Natural killer cell treated with Interleukin-12 subunit alpha and Interleukin-12 subunit beta and Interleukin-15 and Interleukin-18, amount 100 ng/mL, for 72 hours (primary cell): ENCODE measurements at places on chromosomes 11 and 22.

GRCh38 chr11:126008956-126009355, 53.7 kb downstream of the CDON start:
- DNase-seq, result no peak

- no peak for DNase-seq
Observed at GRCh38 chr11:5280582-5281102, 10.9 kb upstream of the HBE1 start.

DNA sequence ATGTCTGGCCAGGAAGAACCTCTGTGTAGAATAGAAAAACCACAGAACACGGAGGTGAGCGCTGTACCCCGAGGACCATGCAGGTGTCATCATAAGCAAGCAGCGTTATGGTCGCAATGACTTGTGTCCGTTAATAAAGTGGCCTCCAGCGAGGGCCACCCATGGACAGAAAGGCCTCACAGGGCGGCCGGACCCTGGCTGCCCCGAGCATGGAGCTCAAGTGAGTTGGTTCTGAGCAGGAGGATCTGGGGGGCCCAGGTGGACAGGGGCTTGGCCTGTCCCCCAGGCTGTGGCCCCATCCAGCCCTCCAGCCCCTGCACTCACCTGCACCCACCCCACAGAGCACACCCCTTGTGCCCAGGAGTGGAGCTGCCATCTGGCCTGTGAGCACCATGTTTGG, 133.8 kb downstream of the BRD1 start:
- no peak for DNase-seq

DNA sequence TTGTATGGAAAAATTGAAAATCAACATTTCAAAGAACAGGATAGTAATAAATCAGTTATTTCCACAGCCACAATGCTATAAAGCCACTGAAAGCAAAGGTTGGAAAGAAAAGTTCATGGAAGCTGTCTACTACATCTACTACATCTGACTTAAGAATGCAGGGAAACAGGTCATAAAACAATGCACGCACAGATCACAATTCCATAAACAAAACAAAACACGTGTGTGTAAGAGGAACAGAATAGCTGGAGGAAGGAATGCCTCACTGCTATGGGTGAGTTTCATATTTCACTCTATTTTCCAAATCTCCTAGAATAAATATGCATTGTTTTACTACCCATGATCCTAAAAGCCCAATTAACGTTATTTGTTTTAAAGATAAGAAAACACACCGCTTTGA, 66.3 kb downstream of the NCAPD3 start:
- no peak for DNase-seq

- no peak for DNase-seq
Observed at GRCh38 chr11:26891501-26891900, 102.4 kb upstream of the FIBIN start.

DNA sequence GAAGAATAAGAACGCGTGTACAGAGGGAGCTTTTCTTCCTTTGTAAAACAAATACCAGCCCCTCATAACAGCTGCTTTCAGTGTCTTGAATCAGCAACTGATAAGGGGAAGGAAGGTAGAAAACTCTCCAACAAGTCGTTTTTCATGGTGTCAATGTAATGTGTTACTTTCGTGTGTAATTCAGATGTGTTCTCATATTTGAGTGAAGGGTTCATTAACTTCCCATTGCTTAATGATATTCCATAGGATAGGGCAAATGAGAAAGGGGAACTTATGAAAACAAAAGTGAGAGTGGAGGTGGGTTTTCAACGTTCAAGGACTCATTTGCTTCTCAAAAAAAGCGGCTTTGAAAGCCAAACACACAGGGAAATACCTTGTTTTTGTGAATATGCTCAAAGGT, 452.1 kb downstream of the NTM start:
- DNase-seq, result no peak

DNA sequence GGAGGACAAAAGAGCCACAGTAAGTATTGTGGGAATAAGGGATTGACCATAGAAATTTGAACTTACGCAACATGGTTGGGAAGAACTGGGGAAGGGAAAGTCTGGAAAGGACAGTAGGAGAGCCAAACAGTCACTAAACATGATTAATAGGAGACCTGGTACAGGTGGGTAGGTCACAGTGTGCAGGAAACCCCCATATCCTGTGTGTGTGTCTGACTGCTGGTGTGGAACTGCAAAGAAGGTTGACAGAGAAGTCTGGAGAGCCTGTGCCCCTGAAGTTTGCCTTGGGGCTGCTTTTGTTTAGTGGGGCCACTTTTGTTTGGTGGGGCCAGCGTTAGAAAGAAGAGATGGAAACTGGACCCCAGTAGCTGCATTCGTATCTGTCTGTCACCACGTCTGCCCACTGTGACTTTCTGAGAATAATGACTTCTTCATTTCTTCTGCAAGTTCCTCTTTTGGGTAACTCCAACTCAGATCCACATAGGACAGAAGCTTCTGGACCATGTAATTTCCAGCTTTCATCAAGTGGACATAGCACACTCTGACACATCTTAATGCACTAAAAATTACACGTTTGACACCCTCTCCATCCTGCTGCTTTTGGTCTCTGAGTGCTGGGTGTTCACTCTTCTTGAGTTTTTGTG, 126.8 kb upstream of the RAG2 start:
- no peak for DNase-seq

DNA sequence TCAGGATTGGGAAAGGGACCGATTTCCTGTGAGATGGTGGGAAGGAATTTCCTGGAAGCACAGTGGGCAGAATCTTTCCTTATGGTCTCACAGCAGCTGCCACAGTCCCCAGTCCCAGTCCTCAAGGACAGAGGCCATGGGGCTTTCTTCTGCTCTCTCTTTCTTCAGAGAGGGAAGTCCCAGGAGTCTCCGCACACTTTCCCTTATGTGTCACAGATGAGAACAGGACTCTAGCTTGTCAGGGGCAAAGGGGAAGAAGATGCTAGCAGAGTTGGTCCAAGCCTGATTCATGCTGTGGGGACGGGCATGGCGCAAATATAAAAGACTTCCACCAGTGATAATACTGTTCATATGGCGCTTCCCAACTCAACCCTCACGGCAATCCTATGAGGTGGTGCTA, 7.5 kb upstream of the PPFIA1 start:
- DNase-seq, result no peak

DNA sequence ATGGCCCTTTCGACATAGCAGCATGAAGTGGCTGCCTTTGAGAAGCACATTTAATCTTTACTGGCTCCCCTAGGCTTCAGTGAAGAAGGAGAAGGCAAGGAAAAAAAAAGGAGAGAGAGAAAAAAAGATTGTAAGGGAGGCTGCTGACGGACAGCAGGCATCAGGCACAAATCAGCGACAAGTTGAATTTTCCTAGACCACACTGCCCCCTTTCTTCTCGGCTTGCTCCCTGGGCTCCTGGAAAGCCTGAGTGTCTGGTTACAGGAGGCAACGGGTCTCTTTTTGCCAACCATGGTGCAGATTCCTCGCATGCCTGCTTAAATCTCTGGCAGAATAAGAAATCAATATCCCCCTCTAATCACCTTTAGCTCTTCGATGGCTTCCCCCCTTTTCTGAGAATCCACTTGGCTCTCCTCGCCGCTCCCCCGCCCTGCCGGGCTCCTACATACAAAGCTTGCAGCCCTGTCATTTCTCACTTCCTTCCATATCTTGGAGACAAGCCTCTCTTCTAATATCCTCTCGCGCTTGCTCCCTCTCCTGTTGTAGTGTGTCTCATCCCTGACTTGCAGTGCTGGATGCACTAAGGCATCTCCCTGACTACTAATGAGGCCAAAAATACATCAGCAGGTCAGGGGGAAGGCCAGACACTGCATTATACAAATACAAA, 14.3 kb downstream of the BLID start:
- DNase-seq, result no peak

DNA sequence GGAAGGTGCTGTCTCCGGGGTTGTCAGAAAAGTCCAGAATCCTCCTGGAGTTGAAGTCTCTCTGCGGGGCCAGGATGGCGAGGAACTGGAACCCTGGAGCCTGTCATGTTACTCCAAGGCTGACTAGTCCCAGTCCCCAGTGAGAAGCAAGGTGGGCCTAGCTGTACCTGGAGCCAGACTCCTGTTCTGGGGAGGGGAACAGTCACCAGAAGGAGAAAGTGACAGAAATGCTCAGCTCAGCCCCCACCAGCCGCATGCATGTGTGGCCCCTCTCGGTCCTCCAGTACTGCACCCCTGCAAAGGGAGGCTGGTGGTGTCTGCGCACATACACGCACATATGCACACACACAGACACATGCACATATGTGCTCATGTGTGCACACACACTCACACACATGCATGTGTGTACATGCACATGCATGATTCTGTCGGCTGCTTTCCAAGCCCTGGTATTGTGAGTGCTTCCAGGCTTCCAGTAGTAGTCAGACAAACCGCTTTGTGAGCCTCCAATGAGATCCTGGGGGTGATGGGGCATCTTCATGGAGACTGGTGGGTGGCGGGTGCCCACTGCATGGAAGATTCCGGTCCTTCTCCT, 54.3 kb downstream of the RTL6 start:
- DNase-seq, result no peak

- no peak for DNase-seq
Observed at GRCh38 chr11:12717851-12718291, 43.6 kb downstream of the TEAD1 start.

DNA sequence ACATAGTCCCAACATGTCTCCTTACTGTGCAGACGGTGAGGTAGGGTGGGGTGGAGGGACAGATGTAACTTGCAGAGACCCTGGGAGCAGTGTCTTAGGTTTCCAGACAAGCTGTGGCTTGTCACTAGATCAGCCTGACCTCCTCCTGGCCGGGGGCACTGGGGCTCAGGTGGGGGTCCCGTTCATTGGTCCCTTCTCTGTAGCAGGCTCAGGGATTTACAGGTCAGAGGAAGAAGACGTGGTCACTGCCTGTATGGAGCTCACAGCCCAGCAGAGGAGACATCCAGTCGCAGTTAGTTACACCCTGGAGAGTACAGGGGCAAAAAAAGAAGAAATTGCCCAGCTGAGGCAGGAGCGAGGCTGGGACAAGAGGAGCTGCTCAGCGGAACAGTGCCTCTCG, 22.0 kb upstream of the TUB start:
- no peak for DNase-seq

DNA sequence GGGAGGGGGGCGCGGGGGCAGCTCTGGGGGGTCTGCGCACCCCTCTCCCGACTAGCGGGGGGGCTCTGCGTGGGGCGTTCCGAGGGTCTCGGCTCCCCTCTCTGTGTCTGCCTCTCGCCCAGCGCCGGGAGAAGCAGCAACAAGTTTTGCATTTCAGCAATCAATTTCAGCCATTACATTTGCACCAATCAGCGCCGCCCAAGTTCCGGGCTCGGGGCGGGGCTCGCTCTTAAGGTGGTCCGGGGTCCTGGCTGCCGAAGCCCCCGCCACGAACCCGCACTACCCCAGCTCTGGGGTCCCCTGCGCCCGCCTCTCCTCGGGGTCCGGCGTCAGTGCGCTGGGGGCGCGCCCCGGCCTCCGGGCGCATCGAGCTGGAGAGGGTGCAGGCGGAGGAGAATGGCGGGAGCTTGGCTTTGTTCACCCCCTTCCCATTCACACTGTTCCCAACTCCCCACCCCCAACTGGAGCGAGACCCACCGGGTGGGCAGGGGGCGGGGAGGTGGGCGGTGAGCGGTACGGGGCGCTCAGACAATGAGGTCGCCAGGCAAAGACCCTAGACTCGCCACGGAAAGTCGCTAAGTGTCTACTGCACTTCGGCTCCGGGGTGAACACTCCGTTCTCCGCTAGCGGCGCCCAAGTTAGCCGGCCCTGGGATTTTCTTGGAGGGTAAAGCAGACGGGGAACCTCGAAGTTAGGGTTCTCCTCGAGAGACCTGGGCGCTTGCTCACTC, at the start of gene MN1:
MN1 (minus strand) TSS at position 141 of the 730 bp plus-strand sequence. CDS start 1,213 bp downstream, outside the sequence.
- DNase-seq, result no peak

GRCh38 chr22:36811094-36811800, 5.6 kb downstream of the PVALB start:
- no peak for DNase-seq

DNA sequence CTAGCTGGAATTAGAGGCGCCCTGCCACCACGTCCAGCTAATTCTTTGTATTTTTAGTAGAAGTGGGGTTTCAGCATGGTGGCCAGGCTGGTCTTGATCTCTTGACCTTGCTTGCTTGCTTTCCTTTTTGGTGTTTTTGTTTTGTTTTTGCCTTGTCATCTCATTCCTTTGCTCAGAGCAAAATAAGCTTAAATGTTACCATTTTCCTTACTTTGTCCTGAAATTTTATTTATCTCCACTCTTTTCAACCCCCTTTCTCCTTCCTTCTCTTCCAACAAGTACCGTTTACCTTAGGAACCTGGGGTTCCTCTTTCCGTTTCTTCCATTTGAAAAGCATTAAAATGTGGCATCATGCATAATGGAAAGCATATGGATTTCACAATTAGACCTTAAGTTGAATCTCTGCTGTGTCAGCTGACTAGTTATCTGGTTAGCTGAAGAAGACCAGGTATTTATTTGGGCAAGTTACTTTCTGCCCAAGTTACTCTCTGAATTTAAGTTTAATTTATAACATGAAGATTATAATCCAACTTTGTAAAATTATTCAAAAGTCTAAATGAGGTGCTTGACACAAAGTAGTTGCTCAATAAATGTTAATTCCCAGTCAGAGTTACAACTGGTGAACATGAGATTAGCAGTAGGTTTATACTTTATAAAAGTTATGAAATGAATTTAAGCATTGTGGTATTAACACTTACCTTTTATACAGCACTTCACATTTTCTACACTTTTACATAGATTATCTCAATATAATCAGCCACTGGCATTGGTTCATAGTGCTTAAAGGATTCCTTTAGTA, 69.7 kb downstream of the PRMT3 start:
- DNase-seq, result no peak

- DNase-seq, result no peak
Observed at GRCh38 chr11:62539238-62539925, 7.2 kb downstream of the AHNAK start.

- no peak for DNase-seq
Observed at GRCh38 chr22:33393432-33393831, 335.3 kb upstream of the SYN3 start.

DNA sequence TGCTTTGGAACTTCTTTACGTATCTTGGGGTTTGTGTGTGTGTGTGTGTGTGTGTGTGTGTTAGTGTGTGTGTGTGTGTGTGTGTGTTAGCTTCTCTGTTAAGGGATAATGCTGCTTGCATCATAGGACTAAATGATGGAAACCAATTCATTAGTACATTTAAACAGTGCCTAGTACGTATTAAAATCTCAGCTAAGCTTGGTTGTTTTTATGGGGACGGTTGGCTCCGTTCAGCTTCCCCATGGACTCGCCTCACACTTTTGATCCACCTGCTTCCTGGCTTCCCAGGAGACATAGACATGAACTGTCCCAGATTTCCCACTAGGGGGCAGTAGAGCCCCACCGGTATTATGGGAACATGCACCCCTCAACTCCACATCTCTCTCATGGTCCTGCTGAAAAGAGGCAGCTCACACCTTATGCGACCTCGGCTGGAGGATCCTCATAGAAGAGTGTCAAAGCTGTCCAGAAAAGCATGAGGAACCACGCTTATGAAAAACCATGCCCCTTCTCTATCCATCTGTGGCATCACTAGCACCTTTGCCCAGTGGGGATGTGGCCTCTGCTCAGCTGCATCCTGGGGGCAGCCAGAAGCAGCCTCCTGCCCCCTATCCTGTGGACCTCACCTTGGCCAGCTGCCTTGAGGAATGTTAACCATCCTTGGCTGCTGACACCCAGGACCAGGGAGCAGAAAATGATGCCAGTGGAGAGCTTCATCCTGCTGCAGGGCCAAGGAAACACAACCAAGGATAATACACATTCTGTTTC, 9.7 kb upstream of the SAAL1 start:
- peak; percentile 73 for DNase-seq
